ENCODE measurements at places on chromosomes 5 and 9. TPM values are rescaled to one million over a fixed set of nuclear protein-coding genes. Genes with fewer than 3 reads are reported as not detected.
A peak's percentile ranks its signal among the peaks of the same experiment; 100 is the strongest.

- DNase-seq = no peak
These were observed 11.5 kb upstream of the PRRX2 start for GRCh38 chr9:129653823-129654553.

- DNase-seq = no peak
These were observed 57.3 kb upstream of the LHFPL2 start for GRCh38 chr5:78705826-78706225.

- DNase-seq = no peak
These were observed 197.0 kb downstream of the PCSK1 start for GRCh38 chr5:96236051-96236450.

The TMEM215 gene
- total RNA-seq = not detected

The PCDHGC4 gene
- total RNA-seq = 0.42 TPM

- DNase-seq = no peak
These were observed 171.0 kb downstream of the COL23A1 start for GRCh38 chr5:178419196-178419595.

The PCDHA11 gene
- not detected for total RNA-seq

The TRIM14 gene
- total RNA-seq = 22.4 TPM

DNA sequence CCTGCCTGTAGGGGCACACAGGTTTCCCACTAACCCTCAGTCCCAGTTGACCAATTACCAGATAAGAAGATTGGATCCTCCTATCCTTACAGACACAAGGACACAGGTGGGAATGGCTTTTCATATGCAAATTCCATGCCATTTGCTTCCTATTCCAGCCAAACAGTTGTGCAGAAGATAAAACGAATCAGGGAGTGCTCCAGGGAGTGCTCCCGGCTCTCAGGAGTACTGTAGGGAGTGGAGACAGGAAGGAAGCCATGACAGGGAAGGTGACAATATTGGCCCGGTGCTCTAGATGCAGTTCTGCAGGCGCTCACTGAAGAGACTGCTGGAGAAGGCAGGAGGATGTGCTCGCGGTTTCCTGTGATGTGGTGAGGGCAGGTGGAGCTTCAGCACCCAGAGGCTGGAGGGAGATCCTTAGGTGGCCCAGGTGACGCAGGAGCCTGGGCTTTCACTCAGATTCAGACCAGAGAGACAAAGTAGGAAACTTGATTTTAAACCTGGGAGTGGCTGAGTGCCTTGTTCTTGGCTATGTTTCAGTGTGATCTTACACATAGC lies 260.0 kb downstream of the AUH start:
- peak; percentile 39 for DNase-seq

DNA sequence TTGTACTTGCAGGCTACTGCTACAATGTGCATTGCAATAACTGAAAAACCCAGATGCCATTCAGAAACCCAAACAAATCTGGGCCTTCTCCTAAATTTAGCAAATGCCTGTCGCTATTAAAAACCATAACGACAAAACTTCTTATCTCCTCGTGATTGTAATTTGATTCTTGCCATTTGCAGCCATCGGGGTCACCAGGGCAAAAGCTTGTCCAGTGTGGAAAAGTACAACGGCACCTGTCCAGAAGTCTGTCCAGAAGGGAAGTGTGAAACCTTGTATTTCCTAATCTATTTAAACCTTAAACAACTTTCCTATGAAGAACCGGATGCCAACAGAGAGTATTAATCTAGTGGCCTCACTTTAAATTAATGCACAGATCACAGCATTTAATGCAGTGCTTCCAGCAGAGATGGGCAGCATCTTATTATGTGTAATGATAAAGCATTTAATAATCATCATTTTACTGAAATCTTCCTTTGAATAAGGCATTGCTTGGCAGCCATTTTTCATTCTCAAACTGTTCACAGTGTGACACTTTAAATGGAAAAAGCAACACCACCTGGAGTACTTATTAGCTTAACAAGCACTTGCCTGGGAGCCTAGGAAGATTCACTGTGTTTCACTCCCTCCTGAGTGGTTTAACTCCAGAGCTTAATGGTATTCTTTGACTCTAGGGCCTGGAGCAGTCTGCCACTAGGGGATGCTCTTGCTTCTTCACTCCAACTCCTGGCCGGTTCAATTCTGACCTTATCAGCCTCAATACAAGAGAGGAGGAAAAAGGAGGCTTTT lies 4.9 kb upstream of the C7 start:
- peak; percentile 8 for DNase-seq

- no peak for DNase-seq
These were observed 133.9 kb upstream of the ERCC6L2 start for GRCh38 chr9:95741631-95742030.

The PGM5 gene
- not detected for total RNA-seq
